Ascending aorta (tissue), 2 donors: ENCODE measurements at places on chromosomes 11 and 22.

GRCh38 chr11:20458905-20459632, 71.6 kb downstream of the PRMT3 start:
- no peak for DNase-seq
- H3K4me1 ChIP-seq = no peaks in the 10 kb centered on the region
- no peaks in the 10 kb centered on the region for H3K27me3 ChIP-seq

DNA sequence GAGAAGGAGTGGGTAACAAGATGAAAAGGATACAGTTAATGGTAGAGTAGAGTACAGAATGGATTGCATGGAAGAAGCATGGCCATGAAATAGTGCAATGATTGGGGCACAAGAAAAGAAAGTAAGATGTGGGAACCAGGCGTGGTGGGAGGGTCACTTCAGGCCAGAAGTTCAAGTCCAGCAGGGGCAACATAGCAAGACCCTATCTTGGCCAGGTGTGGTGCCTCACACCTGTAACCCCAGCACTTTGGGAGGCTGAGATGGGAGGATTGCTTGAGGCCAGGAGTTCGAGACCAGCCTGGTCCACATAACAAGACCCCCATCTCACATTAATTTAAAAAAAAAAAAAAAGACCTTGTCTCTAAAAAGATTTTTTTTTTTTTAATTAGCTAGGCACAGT, 1.4 kb upstream of the C11orf52 start:
- DNase-seq = no peak
- no peak overlapping the region for H3K4me3 ChIP-seq
- no peaks in the 10 kb centered on the region for H3K27me3 ChIP-seq
- H3K27ac ChIP-seq = peak overlapping the region; percentile 98

DNA sequence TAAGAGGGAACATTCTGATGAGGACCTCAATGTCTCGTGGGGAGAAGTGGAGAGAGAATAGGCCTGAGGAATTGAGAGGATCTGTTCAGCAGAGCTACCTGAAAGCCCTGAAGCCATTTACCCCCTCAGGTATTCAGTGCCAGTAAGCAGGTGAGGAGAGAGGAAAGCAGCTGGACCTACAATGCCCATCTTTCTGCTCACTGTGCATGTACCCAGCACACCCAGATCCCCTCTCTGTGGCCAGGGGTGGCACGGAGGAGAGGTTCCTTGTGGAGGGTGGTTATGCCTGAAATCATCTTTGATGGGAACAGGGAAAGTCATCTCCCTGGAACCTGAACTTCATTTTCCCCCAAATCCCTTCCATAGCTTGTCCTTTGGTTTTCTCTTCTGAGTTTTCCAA, 277.8 kb upstream of the B3GAT1 start:
- H3K4me1 ChIP-seq = no peaks in the 10 kb centered on the region
- no peak overlapping the region for H3K27ac ChIP-seq
- no peak for DNase-seq
- H3K4me3 ChIP-seq = no peak overlapping the region
- no peaks in the 10 kb centered on the region for H3K36me3 ChIP-seq

DNA sequence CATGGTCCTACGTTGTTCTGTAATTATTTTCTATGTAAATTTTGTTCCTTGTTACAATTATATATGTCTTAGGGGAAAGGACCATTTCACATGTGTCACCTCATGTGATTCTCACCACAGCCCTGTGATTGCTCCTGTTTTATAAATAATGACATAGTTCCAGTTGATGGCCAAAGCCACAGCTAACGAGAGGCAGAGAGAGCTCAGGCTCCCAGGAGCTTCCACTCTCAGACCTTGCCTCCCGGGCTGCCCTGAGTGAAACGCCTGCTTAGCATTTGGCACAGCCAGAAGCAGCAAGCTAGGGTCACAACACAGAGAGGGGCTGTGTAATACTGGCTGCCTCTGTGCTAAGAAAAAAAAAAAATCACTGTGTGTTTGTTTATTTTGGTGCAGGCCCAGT, 5.9 kb downstream of the TMEM121B start:
- peaks cover 4% of the 10 kb centered on the region for H3K36me3 ChIP-seq
- no peak overlapping the region for H3K4me3 ChIP-seq
- no peak overlapping the region for H3K27ac ChIP-seq
- H3K4me1 ChIP-seq = no peaks in the 10 kb centered on the region
- DNase-seq = no peak

DNA sequence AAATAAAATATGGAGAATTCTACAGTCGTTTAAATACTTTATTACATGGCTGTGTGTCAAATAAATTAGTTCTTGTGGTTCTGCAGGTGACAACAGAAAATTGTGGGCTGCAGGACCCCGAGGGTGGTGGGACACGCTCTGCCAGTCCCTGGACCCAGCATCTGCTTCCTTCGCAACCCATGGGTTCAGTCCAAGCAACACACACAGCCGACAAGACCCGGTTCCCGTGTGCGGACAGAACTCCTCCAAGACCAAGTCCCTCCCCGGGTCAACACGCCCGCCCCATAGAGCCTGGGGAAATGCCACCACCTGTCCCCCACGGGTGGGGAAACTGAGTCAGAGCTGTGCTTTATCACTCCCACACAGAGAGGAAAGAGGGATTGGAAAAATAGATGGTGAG, 238.9 kb downstream of the BRD1 start:
- H3K4me3 ChIP-seq = no peak overlapping the region
- H3K27ac ChIP-seq = no peak overlapping the region
- H3K36me3 ChIP-seq = no peaks in the 10 kb centered on the region
- no peaks in the 10 kb centered on the region for H3K4me1 ChIP-seq

DNA sequence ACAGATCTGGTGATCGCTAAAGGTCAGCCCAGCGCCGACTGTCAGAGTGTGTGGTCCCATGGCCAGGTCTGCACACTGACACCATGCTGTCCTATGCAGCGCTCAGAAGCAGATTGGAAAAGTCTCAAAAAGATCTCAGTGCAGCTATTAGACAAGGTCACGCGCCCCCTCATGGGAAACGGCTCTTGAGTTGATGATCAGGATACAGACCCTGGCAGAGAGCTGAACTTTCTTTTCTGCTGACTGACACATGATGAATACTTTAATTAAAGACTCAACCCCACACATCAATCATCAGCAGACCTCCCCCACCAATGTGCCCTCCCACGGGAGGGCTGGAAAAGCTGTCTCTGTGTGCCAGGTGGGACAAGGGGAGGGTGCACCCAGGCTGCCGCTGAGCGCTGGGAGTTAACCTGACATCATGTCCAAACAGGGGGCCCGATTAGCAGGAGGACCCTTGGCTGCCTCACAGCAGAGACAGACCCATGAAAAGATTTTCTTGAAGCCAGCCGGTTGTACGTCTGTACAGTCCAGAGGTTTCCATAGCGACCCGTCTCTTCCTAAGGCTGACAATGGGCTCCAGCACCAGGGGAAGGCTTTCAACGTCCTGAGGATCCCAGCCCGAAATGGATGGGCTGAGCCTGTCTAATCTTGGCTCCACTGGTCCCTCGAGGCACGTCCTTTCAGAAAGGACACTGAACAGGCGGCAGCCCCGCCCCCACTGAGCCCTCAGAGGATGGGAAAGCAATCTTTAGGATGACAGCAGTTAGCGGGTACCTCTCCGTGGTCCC, 26.9 kb downstream of the RASD2 start:
- H3K4me1 ChIP-seq = no peaks in the 10 kb centered on the region
- no peak for DNase-seq
- no peaks in the 10 kb centered on the region for H3K27me3 ChIP-seq
- no peak overlapping the region for H3K27ac ChIP-seq

- H3K36me3 ChIP-seq = peaks cover 3% of the 10 kb centered on the region
- H3K4me1 ChIP-seq = no peaks in the 10 kb centered on the region
- no peak overlapping the region for H3K4me3 ChIP-seq
- no peak overlapping the region for H3K27ac ChIP-seq
Measured at GRCh38 chr11:77747381-77747969, 73.0 kb downstream of the RSF1 start.

GRCh38 chr11:69172674-69173073, 16.9 kb downstream of the SMIM38 start:
- no peak for DNase-seq
- H3K4me1 ChIP-seq = no peaks in the 10 kb centered on the region
- H3K4me3 ChIP-seq = no peak overlapping the region
- no peaks in the 10 kb centered on the region for H3K27me3 ChIP-seq

- H3K27ac ChIP-seq = no peak overlapping the region
- no peaks in the 10 kb centered on the region for H3K36me3 ChIP-seq
- peaks cover 16% of the 10 kb centered on the region for H3K4me1 ChIP-seq
- H3K4me3 ChIP-seq = no peak overlapping the region
- H3K27me3 ChIP-seq = no peaks in the 10 kb centered on the region
- DNase-seq = no peak
Measured at GRCh38 chr11:130778705-130779104, 137.6 kb downstream of the SNX19 start.

GRCh38 chr11:87712802-87713202, 462.4 kb downstream of the RAB38 start:
- H3K36me3 ChIP-seq = no peaks in the 10 kb centered on the region
- no peaks in the 10 kb centered on the region for H3K4me1 ChIP-seq
- H3K4me3 ChIP-seq = no peak overlapping the region
- H3K27me3 ChIP-seq = no peaks in the 10 kb centered on the region
- H3K27ac ChIP-seq = no peak overlapping the region
- DNase-seq = no peak

DNA sequence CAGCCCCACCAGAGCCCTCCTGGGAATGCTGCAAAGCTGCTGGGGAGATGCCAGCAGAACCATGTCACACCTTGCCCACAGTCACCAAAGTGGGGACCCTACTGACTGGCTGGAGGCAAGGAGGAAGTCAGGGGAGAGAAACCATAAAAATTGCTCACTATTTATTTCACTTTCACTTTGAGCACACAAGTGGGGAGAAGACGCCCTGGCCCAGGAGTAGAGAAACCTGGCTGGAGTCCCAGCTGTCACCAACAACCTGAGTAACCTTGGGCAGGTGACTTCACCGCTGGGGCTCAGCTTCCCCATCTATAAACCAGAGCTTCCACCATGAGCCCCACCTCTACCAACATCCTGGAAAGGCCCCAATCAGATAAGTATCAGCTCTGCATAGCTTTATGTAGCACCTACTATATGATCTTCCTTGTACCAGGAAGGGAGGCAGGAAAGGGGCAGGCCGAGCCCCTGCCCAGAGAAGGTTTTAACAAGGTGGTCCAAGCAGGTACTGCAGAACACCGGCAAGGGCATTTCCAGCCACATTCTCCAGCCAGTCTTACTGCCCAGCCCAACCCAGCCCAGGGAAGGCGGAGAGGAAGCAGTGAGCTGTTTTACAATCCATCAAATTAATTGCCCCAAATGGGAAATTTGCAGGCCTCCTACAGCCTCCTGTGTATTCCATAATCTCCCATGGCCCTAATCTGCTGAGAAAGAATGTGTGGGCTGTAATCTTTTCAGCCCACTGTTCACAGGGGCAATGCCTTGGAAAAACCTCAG, 27.6 kb downstream of the PLEKHA7 start:
- no peak overlapping the region for H3K4me3 ChIP-seq
- no peak overlapping the region for H3K27ac ChIP-seq
- no peaks in the 10 kb centered on the region for H3K27me3 ChIP-seq
- no peaks in the 10 kb centered on the region for H3K4me1 ChIP-seq

GRCh38 chr22:20624161-20624616, 116.8 kb downstream of the MED15 start:
- H3K36me3 ChIP-seq = no peaks in the 10 kb centered on the region
- no peak for DNase-seq
- no peaks in the 10 kb centered on the region for H3K27me3 ChIP-seq
- H3K4me3 ChIP-seq = no peak overlapping the region
- H3K27ac ChIP-seq = no peak overlapping the region

DNA sequence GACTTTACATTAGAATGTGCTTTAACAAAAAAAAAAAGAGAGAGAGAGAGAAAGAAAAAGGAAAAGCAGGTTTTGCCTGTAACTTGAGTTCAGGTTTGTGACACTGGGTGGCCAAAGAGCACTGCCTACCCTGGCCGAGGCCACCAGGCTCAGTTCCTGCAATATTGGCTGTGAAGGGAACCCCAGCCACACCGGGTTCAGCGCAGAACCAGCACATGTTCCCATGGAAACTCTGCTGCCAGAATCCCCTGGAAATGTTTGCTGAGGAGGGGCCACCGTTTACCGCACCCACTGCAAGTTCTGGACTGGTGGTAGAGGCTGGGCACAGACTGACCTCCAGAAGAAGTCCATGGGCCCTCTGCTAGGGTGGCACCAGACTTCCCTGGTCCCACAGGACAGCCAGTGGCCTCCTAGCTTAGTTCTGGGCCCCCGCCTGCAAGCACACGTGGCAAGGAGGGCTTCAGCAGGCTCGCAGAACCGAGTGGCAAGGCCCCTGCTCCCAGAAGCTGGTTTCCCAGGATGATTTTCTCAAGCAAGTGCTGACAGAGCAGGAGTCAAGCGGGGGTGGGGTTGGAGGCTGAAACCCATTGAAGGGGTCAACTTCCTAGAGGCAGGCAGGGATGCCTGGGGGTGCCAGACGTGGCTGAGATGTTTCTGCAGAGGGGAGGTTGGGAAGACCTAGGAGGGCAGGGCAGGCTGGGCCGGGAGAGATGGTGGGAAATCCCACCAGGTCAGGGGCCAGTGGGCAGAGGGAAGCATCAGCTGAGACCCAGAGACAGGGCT, 51.2 kb downstream of the NFAM1 start:
- no peaks in the 10 kb centered on the region for H3K27me3 ChIP-seq
- no peak overlapping the region for H3K4me3 ChIP-seq
- DNase-seq = no peak
- no peaks in the 10 kb centered on the region for H3K4me1 ChIP-seq
- no peaks in the 10 kb centered on the region for H3K36me3 ChIP-seq
- H3K27ac ChIP-seq = no peak overlapping the region

DNA sequence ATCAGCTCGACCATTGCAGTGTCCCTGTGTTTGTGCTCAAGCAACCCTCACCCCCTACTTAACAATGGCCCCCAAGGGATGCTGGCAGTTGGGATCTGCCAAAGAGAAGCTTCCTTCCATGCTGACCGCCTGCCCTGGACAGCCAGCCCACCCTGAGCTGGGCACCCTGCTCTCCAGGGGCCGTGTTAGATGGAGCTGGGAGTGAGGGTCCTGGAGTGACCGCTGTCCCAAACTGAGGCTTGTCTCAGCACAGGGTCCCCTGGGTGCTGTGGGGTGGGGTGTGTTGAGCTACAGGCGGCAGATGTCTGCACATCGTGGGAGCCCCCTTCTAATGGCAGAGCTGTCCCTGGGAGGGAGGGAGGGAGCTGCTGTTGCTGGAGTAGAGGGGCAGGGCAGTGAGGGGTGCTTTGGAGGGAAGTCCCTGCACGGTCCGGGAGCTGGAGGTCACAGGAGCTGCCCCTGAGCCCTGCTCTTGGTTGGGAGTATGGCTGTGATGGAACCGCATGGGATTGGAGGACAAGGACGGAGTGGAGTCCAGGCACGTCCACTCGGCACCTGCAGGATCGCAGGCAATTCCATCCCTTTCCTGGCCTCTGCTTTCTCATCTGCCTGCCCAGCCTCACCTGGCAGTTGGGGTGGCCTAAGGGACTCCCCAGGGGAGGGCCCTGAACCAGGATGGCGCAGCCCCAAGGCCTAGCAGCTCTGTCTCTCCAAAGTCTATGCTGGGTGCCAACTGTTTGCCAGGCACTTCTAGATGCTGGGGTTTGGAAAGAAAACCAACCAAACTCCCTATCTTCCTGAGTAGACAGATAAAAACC, 126.3 kb downstream of the ARHGAP8 start:
- no peak for DNase-seq
- H3K4me3 ChIP-seq = no peak overlapping the region
- no peak overlapping the region for H3K27ac ChIP-seq
- H3K4me1 ChIP-seq = no peaks in the 10 kb centered on the region
